ENCODE measurements at places on chromosomes 13 and 19.

DNA sequence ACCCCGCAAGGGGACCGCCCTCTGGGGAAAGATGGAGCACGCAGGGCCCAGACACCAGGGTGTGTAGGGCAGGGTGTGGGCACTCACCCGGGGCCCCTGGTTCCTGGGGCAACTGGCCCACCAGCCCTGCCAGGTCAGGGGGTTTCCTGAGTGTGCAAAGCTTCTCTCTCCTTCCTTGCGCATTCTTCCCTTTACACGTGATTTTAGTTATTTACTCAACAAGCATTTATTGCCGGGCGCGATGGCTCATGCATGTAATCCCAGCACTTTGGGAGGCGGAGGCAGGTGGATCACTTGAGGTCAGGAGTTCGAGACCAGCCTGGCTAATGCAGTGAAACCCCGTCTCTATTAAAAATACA is 20.4 kb downstream of the PRR36 start:
- peaks cover 6% of the 10 kb centered on the region for H3K4me1 ChIP-seq
- H3K27ac ChIP-seq = no peak overlapping the region
- no peaks in the 10 kb centered on the region for H3K36me3 ChIP-seq
- H3K4me3 ChIP-seq = no peak overlapping the region
- DNase-seq = no peak

- DNase-seq = no peak
- H3K4me1 ChIP-seq = peaks cover 10% of the 10 kb centered on the region
- no peak overlapping the region for H3K4me3 ChIP-seq
- H3K36me3 ChIP-seq = no peaks in the 10 kb centered on the region
- H3K27me3 ChIP-seq = peaks cover 2% of the 10 kb centered on the region
Measured at GRCh38 chr19:4140237-4140711, 13.2 kb upstream of the CREB3L3 start.

DNA sequence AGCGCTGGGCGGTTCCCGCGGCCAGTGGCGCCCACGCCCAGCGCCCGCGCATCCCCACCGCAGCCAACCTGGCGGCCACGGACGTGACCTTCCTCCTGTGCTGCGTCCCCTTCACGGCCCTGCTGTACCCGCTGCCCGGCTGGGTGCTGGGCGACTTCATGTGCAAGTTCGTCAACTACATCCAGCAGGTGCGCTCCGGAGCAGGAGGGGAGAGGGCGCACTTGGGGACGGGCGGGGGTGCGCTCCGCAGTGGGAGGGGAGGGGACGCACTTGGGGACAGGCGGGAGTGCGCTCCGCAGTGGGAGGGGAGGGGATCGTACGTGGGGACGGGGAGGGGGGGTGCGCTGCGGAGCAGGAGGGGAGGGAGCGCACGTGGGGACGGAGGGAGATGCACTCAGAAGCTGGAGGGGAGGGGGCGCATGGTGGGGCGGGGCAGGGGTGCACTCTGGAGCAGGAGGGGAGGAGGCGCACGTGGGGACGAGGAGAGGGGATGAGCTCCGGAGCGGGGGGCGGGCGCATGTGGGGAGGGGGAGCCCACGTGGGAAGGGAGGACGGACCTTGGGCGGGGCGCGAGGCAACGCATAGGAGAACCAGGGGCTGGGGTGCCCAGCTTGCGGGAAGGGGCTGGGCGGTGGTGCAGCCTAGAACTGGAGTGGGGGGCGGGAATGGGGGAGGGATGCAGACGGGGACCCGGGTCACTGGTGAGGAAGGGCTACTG is 1.5 kb downstream of the KISS1R start:
- no peaks in the 10 kb centered on the region for H3K36me3 ChIP-seq
- no peak overlapping the region for H3K4me3 ChIP-seq
- peaks cover 6% of the 10 kb centered on the region for H3K27me3 ChIP-seq
- peak; percentile 75 for DNase-seq

- H3K4me3 ChIP-seq = no peak overlapping the region
- peaks cover 4% of the 10 kb centered on the region for H3K36me3 ChIP-seq
- H3K27me3 ChIP-seq = no peaks in the 10 kb centered on the region
- no peak overlapping the region for H3K27ac ChIP-seq
- no peak for DNase-seq
Measured at GRCh38 chr19:21581646-21582240, 76.3 kb downstream of the ZNF429 start.

DNA sequence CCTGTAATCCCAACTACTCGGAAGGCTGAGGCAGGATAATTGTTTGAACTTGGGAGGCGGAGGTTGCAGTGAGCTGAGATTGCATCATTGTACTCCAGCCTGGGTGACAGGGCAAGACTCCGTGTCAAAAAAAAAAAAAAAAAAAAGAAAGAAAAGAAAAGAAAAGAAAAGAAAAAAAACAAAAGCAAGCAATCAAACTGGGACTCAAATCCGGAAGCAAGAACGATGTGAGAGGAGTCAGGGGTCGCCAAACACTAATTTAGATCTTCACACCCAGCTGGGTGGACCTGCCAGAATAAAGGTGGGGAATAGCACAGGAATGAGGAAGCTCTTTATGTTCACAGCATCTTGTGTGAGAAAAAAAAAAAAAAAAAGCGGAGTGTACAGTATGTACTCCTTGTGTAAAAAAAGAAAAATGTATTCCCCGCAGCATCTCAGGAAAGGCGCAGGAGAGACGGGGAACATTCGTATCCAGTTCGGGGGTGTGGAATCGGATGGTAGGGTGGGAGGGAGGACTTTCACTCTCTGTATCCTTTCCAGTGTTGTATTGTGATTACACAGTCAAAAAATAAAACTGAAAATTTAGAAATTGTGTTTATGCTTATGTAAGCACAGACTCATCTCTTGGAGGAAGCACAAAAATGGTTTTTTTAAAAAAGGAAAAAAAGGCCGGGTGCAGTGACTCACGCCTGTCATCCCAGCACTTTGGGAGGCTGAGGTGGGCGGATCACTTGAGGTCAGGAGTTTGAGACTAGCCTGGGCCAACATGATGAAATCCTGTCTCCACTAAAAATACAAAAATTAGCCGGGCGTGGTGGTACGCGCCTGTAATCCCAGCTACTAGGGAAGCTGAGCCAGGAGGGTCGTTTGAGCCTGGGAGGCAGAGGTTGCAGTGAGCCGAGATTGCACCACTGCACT is 7.6 kb downstream of the DNAJB1 start:
- H3K27ac ChIP-seq = peak overlapping the region; percentile 93
- no peak for DNase-seq
- H3K27me3 ChIP-seq = no peaks in the 10 kb centered on the region
- H3K36me3 ChIP-seq = peaks cover 10% of the 10 kb centered on the region
- H3K4me1 ChIP-seq = peaks cover 51% of the 10 kb centered on the region
